BE2C (cell line): ENCODE measurements at places on chromosomes 16 and 17.
A peak's percentile ranks its signal among the peaks of the same experiment; 100 is the strongest.

DNA sequence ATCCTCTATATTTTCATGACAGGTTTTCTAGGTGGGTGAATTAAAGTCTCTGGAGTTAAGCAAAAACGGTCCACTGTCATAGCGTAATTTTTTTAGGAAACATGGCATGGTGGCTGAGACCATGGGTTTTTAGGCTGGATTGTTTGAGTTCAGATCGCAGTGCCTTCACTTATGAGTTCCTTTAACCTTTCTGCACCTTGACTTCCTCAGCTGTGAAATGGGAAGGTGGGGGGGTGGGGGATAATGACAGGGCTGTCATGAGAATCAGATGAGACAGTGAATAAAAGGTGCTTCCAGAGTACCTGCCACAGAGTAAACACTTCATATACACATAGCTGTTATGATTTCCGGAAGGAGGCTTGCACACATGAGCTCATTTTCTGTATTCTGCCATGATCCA, 11.8 kb downstream of the PRCD start:
- no peak for DNase-seq

GRCh38 chr16:76297941-76298340, 20.7 kb downstream of the CNTNAP4 start:
- no peak for DNase-seq

DNA sequence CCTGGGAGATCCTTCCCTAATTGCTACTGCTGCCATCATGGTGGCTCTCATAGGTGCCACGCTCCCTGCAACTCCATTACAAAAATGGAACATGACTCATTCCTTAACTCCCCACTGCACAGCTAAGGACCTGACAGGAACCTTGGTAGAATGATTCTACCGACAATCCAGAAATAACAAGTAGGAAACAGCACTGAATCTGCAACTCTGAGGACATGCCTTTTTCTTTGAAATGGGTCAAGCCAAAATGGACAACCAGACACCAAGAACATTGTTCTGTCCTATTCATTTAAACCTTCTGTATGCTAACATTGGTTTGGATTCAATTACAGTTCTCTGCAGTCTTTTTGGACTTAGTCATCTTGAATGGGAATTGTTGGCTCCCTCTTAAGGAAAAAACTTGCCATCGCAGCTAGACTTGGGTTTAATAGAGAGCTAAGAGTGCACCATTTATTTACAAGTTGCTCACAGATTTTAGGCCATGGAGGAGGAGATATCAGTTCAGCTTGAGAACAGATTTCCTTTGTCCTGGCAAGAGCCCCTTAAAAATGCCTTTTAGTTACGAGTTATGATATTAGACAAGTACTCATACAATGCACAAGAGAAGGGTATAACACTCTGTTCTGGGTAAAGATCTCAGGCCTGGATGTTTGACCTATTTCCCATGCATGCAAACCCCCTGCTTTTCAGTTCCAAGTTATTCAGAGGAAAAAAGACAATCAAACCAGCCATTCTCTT, 20.9 kb upstream of the NSRP1 start:
- no peak for DNase-seq

GRCh38 chr16:71426069-71426879, 15.6 kb downstream of the TLE7 start:
- peak; percentile 68 for DNase-seq

DNA sequence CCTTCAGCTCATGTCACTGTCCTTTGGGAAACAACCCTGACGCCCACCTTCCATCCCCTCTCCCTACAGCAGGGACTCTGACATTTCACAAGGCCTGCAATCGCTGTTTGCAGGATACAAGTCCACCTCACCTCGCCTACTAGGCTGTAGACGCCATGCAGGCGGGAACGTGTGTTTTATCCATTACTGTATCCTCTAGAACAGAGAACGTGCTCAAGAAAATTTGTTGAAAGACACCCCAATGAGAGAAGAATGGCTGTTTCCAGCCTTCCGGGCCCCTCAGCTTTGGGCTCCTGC, 1.5 kb upstream of the TTYH2 start:
- DNase-seq, result no peak

- DNase-seq, result no peak
Observed at GRCh38 chr16:69595127-69596036, 29.6 kb downstream of the NFAT5 start.

GRCh38 chr17:60137731-60138130, 12.0 kb upstream of the CA4 start:
- peak; percentile 20 for DNase-seq

DNA sequence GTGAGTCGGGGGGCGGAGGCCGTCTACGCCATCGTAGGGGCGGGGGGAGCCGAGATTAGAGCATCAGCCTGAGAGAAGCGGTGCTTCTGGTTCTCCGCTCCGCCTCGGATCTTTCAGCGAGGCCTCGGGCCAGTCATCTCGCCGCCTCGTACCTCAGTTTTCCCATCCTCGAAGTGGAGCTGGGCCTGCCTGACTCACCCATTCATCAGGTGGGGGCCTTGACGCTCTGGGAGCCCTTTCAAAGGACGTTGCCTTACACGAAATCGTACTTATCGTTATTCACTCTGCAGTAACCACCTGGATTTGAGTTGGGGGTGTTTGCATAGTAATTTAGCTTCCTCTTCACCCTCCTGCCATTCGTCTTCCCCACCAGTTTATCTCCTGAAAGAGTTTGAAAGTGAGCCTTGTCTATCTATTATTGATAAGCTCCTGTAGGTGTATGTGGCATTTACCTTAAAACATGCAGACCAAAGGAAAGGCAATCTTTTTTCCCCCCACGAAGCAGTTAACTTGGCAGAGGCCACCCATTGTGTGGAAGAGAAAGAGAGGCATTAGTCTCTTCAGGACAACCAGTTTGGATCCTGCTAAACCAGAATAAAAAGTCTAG, 674 bp downstream of the TAF15 start:
- DNase-seq, result no peak

DNA sequence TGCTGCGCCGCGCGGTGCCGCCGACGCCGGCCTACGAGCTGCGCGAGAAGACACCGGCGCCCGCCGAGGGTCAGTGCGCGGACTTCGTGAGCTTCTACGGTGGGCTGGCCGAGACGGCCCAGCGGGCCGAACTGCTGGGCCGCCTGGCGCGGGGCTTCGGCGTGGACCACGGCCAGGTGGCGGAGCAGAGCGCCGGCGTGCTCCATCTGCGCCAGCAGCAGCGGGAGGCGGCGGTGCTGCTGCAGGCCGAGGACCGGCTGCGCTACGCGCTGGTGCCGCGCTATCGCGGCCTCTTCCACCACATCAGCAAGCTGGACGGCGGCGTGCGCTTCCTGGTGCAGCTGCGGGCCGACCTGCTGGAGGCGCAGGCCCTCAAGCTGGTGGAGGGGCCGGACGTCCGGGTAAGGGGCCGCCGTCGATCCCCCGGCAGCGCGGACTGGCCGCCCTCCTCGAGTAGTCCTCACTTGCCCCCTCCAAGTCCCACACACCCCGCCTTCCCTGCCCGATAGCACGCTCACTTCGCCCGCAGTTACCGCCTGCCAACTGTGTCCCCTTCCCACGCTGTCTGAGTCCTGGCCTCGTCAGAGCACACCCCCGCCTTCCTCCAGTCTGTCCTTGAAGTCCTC, 470 bp downstream of the MLYCD start:
- DNase-seq, result peak; percentile 57

DNA sequence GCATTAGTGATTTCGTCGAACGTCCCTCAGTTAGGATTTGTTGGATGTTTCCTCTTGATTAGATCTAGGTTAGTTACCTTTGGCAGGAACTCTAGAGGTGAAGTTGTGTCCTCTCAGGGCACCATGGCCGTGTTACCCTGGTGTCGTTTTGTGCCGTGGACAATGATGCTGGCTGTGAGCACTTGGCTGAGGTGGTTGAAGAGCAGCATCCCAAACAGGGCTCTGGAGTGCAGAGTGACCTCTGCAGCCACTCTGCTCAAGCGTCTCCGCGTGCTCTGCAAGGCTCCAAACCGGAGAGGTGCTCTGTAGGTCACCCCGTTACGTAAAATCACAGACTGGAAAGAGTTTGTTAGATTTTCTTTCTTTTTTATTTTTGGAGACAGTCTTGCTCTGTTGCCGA, 33.0 kb downstream of the FOXK2 start:
- no peak for DNase-seq

DNA sequence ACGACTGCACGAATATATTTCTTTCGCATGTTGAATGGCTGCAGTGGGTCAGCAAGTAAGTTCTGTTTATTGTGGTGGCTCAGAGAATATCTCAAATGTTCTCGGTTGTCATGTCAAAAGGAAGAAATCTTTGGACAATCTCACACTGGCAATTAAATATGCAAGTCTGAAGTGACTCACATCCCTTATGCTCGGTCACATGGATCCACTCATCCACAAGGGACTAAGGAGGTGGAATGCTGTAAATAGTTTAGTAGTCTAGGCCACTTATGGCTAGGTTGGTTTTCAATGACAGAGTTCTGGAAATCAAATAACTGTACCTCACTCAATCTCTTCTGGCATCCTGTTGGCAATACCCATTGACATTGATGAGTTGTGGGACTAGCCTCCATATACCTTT, 33.0 kb upstream of the PMP22 start:
- DNase-seq, result no peak

GRCh38 chr17:1267471-1267943, 2.7 kb upstream of the BHLHA9 start:
- no peak for DNase-seq

- DNase-seq, result no peak
Observed at GRCh38 chr17:27776882-27777624, 23.3 kb downstream of the NOS2 start.

DNA sequence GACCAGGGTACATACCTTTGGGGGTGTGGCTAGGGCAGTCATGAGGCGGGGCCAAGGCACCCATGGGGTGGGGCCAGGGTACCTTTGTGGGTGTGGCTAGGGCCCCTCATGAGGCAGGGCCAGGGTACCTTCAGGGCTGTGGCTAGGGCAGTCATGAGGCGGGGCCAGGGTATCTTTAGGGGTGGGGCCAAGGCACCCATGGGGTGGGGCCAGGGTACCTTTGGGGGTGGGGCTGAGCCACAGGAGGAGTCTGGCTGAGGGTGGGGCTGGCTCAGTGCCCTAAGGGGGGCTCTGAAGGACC, 3.5 kb downstream of the GNG13 start:
- DNase-seq, result no peak

DNA sequence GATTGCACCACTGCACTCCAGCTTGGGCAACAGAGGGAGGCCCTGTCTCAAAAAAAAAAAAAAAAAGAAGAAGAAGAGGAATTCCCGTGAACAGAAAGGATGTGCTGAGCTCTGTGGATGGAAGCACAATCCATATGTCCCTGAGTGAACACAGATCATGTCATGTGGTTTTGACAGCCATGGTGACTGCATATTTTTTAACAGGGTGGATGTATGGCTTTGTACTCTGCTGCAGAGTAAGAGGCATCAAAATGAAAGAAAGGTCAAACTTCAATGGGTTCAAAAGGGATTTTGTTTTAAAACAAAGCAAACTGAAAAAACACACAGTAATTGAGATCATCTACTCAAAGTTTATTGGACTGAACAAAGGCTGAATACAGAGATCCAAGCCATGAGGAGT, 31.5 kb downstream of the MXRA7 start:
- no peak for DNase-seq

DNA sequence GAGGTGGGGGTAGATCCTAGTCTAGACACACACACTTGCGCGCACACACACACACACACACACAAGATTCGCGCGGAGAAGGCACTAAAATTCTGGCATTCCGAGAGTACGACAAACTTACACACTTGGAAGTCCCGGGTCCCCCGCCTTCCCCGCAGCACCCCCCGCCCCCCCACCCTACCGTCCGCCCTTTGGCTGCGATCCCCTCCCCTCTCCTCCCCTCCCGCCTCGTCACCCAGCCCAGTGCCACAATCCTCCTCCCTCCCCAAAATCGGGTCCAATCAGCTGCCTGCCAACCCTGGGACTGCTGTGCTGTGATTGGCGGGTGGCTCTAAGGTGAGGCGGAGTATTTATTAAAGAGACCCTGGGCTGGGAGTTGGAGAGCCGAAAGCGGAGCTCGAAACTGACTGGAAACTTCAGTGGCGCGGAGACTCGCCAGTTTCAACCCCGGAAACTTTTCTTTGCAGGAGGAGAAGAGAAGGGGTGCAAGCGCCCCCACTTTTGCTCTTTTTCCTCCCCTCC, at the start of gene SOX9:
TSS of gene SOX9 (plus strand) at position 379 of the 522 bp plus-strand sequence. CDS start 372 bp downstream, outside the sequence.
- peak; percentile 90 for DNase-seq

GRCh38 chr16:54493594-54493993, 207.0 kb upstream of the IRX3 start:
- DNase-seq, result no peak

GRCh38 chr16:88977018-88977811, at the start of gene CBFA2T3:
CBFA2T3 (minus strand) TSS chr16:88977207; CDS start chr16:88976807, 400 bp downstream.
- DNase-seq, result peak; percentile 49

- DNase-seq, result no peak
Observed at GRCh38 chr16:72657791-72658190, 390.1 kb downstream of the ZFHX3 start.

- DNase-seq, result no peak
Observed at GRCh38 chr16:74585846-74586443, 21.0 kb downstream of the GLG1 start.

DNA sequence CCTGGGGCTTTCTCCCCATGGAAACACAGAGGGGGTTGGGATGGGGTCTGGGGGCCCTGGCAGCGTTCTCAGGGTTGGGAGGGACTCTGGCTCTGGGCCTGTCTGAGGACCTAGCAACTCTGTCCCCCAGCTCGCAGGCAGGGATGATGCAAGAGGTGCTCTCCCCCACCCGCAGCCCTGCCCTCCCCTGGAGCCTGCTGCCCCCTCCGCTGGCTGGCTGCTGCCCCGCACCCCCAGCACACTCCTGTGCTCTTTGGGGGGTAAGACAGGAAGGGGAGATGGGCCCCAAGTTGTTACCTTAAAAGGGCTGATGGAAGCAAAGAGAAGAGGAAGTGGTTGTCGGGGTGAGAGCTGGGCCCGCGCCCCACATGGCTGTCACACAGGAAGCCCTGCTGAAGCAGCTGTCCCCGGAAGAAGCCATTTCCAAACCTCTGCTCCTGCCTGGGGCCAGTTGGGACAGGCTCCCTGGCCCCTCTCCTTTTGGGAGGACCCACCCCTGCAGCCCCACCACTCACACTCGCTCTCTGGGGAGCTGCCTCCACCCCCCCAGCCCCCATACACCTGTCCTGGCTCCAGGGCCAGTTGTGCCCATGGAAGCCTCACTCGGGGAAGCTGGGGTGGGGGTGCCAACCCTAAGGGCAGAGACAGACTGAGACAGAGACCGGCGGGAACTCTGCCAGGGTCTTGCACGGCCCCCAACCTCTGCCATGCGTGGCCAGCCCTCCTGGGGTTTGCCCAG, 2.5 kb downstream of the CORO1A start:
- no peak for DNase-seq

- no peak for DNase-seq
Observed at GRCh38 chr17:19361944-19362276, 613 bp downstream of the B9D1 start.
